ENCODE measurements at places on chromosomes 16 and 17.

GRCh38 chr16:86112178-86112577 is 213.2 kb downstream of the IRF8 start:
- DNase-seq: no peak

DNA sequence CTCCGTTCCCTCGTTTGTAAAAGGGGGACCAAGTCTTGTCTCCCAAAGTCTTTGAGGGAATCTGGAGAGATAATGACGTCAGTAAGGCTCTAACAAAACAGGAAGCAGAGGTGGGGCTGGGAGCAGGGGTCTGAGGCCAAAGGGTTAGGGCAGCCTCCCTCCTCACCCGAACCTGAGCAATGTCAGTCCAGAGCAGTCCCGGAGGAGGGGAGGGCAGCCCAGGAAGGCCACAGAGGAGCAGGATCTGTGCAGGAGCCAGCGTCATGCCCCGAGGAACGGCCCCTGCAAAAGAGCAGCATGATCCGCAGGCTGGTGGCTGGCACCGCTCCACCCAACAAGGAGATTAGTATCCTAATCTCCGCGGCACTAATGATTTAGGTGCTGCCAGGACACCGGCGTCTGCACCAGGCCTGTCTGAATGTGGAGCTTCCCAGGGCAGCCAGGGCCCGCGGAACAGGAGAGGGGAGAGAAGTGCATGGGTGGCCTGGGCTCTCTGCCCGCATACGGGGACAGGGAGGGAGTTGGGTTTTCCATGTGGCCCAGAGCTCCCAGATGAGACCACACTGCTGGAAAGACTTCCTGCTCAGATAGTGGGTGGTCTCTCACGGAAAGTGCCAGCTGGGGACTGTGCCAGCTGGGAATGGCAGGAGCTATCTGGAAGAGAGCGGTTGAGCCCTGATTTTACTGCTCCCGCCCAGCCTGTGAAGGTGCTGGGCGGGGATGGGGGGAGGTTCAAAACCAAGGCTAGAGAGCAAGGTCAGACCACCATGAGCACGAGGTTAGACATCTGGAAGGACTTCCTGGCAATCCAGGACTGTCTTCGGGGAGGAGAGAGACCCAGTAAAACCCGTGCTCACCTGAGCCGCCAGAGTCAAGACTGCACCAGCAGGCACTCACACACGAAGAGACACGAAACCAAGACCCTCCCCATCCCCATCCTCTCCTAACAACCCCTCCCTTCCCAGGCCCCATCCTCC is 11.0 kb upstream of the KRT17 start:
- no peak for DNase-seq

DNA sequence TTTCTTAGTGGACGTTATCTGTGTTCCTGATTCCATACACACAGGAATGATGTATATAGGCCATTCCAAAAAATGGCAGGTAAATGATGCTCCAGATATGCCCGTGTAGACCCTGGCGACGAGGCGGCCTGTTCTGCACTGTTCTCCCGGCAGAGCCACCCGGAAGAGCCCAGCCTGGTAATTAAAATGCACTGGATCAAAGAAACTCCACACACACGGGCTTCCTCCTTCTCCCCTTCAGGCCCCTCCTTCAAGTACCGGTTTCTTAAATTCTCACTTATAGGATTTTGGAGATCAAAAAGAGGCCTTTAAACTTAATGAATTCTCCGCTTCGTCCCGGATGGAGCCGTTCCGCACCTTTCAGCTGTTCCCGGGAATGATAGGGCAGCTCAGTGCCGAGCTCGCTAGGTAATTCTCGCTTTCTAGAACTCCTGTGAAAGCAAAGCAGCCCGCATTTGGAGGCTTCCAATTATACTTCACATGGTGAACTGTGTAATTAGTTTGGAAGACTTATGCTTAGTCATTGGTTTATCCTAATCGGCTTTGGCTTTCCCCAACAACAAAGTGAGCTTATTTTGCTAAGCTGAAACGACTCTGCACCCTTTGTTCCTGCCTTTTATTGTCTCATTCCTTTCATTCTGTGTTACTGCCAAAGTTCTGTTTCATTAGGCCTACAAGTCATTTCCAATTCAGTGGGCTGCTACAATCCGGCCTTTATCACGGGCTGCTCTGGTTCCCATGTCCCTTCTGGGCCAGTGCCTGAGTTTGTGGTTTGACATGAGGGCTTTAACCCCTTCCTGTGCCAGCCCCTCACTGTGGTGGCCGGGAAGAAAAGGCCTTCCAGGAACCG is 150.0 kb downstream of the MSI2 start:
- peak; percentile 16 for DNase-seq

- DNase-seq: no peak
These were observed 70.1 kb upstream of the MPHOSPH6 start for GRCh38 chr16:82240111-82240510.

DNA sequence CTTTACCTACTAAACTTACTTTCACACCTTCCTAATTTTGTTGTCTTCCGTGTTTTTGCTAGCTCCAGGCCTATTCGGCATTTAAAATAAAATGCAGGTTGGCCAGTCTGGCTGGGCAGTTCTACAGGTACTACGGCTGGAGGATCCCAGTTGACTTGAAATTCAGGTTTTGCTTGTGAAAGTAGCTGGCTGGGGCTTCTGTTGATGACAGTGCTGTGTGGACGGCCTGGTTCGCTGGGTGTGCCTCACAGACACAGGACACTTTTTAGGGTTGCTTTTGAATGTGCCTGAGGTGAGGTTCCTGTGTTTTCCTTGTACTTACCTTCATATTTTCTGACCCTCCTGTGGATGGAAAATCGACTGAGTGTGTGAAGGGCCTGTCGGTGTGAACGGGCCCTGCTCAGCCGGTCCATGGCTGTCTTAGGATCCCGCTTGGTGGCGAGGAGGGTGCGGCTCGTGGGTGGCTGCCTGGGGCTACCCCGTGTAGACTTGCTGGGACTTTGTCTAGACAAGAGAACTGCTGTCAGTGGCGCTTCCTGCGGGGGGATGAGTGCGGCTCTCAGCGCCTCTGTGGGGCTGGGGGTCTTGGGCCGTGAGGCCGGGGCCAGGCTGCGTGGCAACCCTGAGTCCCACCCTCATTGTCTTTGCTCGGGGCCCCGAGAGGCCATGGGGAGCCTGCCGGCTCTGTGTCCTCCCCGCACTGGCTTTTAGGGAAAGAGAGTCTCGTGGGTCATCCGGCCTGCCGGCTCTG is 18.7 kb upstream of the ZNF750 start:
- no peak for DNase-seq

- no peak for DNase-seq
These were observed 23.5 kb downstream of the ZNF276 start for GRCh38 chr16:89744813-89745212.

- DNase-seq: peak; percentile 45
These were observed 36.2 kb upstream of the MAP3K14 start for GRCh38 chr17:45353043-45353442.

- no peak for DNase-seq
These were observed 36.9 kb downstream of the LGALS9 start for GRCh38 chr17:27667656-27668487.

GRCh38 chr17:45951941-45952340 is 47.1 kb upstream of the STH start:
- no peak for DNase-seq

DNA sequence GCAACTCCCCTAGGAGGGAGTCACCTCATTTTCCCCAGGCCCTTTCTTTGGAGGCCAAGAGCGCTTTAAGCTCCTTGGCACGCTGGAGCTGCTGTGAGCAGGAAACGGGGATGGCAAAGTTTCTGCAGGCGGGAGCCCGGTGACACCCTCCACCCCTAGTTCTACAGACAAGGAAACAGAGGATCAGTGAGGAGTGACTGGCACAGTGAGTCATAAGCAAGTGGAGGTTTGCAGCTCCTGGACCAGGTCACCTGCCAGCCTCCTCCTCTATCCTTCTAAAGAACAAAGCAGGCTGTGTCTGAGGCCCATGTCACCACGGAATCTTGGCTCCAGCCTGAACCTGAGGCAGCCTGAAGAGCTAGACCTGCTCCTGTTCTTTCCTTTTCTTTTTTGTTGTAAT is 141.9 kb downstream of the TMEM132E start:
- no peak for DNase-seq

GRCh38 chr17:50686494-50687199 is 21.1 kb downstream of the ANKRD40 start:
- peak; percentile 51 for DNase-seq

DNA sequence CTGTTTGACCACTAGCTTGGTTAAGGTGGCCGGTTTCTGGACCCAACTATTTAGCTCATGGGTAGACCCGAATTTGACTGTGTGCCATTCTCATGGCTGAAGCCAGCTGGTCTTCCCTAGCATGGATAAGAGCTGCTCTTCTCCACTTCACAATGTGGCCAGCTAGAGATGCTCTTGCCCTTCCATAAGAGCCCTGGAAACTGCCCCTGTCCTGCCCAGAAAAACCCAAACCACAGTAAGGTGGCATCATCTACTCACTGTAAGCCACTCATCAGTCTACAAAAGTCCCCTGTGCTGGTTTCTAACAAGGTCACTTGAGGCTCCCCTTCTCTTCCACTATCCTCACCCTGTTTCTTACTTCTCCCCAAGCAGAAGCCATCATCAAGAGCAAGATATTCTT is 165.1 kb downstream of the HS3ST2 start:
- no peak for DNase-seq
